ENCODE measurements at places on chromosomes 2 and 18. TPM values are rescaled to one million over a fixed set of nuclear protein-coding genes. Genes with fewer than 3 reads are reported as not detected.

CD28 gene
- polyA plus RNA-seq, result 2.5 TPM

DNA sequence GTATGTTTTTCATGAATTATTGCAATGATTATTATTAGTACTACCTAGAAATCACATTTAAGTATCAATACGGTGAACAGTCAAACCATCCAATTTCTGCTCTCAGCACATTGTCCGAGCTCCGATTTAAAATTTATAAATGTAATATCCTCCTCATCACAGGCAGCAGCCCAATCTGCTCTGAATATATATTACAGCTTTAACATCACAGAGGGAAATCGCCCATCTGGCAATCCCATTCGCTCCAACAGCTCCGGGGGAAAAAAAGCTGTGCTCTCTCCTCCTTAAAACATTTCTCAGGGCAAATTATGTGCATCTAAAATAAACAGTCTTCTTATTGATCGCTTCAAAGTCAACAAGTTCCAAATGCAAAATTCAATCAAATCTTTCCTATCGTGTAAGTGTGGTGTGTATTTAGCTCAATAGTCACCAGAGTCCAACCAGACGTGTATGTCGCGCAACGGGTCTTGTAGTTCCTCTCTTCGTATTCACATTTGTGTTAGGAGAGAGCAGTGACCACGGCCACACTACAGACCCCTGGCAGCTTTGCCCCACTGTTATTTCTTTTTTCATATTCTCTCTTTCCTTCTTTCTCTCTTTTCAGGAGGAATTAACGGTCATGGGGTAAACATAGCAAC, 2.4 kb downstream of the FIGN start:
- DNase-seq, result no peak

GRCh38 chr2:86477349-86477748, 36.2 kb downstream of the KDM3A start:
- no peak for DNase-seq

- no peak for DNase-seq
These were observed 18.8 kb upstream of the PLB1 start for GRCh38 chr2:28477087-28477486.

- DNase-seq, result no peak
These were observed 437 bp downstream of the LDLRAD4 start for GRCh38 chr18:13218997-13219396.

- no peak for DNase-seq
These were observed 132.4 kb downstream of the ZNF516 start for GRCh38 chr18:76362676-76363075.

DNA sequence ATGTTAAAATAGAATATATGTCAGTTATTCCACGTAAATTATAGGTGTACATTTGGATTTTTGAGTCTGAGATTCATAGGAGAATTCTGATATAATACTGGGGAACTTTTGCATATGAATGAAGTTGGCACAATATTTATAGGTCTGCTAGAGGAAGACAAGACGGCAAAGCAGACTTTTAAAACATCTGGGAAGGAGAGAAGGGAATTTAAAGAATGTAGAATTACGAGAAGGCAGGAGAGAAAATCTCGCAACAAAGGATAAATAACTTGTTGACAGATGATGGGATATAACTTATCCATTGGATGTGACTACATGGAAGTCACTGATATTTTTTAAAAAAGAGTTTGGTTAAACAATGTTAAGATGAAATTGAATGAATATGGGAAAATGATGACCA, 615.6 kb downstream of the ERBB4 start:
- no peak for DNase-seq

- DNase-seq, result no peak
These were observed 114.9 kb upstream of the XIRP2 start for GRCh38 chr2:166773308-166773949.

GRCh38 chr2:227812001-227812400, 1.6 kb upstream of the CCL20 start:
- DNase-seq, result no peak

KIF1A gene
- polyA plus RNA-seq, result 15.8 TPM

DNA sequence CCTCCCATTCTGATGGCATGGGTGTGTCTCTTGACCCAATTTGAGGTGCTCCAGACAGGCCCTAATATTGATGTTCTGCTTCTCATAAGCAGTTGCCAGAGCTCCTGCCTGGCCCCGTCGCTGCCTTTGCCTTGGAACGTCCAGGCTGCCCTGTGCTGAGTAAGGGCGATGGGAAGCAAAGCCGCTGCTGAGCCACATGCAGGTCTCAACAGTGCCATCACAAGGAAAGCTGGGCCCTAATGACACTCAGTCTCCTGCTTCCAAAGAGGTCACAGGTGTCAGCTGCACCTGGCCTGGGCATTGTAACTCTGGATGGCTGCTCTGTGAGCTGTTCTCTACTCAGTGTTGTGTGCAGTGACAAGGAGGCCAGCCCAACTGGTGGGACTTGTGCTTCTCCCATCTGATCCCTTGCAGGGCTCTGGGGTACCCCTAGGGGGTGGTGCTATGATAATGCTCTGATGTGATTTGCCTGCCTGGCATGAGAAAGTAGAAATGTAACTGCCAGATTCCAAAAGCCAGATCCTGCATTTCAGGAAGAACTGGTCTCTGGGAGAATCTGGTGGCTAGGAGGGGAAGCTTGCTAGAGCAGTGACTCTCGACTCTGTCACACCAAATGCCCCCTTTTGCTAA, 8.7 kb downstream of the TTC39C start:
- DNase-seq, result no peak

UCN gene
- polyA plus RNA-seq, result 0.79 TPM

GRCh38 chr2:187679454-187679853, 125.2 kb upstream of the TFPI start:
- DNase-seq, result no peak

GRCh38 chr2:103153580-103154284, 391.9 kb downstream of the TMEM182 start:
- DNase-seq, result no peak

- DNase-seq, result no peak
These were observed 310.5 kb downstream of the MYCN start for GRCh38 chr2:16250886-16251285.

- DNase-seq, result no peak
These were observed 8.6 kb upstream of the PLEKHM3 start for GRCh38 chr2:208033701-208034502.

- DNase-seq, result no peak
These were observed 126.2 kb downstream of the FSHR start for GRCh38 chr2:49028101-49028500.

DNA sequence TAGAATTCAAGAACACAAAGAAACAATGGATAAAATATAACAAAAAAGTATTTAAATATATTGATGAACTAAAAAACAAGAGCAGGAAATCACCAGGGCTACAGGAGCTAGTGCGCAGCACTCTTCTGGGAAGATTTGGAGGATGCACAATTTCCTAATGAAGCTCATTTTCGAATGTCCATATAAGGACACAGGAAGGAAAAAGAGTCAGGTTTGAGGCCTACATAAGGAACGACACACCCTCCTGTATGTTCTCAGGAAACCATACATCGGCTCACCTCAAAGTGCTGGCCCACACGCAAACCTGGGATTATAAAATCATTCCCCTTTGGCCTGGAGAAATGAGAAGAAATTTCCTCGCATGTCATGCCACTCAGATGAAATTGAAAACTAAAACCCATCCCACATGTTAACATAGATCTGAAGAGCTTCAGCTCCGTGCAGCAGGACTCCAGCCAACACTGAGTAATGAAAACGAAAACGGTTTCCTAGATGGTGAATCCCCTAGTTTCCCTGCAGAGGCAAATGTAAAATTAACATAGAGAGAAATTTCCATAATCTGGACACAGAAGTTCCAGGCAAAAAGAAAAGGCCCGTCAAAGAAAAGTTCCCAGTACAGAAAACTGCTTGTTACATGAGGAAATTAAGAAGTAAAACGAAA, 825.8 kb downstream of the SOCS6 start:
- DNase-seq, result no peak

KIF5C gene
- polyA plus RNA-seq, result 4.0 TPM

DNA sequence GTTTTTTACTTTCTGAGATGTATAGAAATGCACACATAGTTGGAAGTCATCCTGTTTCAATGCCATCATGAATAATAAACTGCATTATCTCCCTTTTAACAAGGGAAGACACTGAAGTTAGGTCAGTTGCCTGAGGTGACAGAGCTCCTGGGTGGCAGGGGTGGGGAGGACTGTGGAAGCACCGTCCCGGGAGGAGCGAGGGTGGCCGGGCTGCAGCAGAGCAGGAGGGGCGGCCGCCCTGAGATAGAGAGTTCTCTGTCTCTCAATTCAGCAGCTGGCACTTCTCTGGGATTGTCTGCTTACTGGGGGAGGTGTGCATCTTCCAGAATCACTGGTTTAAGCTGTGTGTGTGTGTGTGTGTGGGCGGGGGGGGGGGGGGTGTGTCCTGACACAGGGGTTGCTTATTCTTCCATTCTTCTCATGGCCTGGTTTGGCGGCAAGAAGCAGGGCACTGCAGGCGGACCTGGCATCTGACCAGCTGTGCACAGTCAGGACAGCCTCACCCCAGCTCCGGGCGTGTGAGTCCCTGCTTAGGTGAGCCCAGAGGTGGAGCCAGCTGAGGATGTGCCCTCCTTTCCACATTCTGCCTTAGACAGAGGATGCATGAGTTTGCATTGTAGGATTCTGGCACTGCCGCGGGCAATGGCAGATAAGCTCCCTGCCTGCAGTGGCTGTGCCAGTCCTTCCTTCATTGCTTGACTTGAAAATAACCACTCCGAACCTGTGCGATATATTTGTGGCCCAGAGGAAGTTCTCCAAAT, 40.4 kb downstream of the VWA3B start:
- no peak for DNase-seq

DNA sequence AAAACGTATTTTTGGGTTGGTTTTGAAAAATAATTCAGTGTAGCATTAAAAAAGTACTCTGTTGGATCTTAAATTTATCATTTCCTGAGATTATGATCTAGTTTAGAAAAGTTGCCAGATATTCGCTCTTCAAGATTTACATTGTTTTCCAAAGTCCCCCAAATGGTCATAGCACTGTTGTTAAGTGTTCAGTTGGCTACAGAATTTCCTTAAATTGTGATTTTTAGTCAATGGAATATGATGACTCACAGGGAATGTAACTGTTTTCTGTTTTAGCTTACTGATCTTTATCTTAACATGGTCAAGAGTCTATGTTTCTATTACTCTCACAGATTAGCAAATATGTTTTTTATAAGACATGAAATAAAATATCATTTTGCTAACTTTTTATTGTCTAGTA, 23.2 kb downstream of the PLCL1 start:
- no peak for DNase-seq

DNA sequence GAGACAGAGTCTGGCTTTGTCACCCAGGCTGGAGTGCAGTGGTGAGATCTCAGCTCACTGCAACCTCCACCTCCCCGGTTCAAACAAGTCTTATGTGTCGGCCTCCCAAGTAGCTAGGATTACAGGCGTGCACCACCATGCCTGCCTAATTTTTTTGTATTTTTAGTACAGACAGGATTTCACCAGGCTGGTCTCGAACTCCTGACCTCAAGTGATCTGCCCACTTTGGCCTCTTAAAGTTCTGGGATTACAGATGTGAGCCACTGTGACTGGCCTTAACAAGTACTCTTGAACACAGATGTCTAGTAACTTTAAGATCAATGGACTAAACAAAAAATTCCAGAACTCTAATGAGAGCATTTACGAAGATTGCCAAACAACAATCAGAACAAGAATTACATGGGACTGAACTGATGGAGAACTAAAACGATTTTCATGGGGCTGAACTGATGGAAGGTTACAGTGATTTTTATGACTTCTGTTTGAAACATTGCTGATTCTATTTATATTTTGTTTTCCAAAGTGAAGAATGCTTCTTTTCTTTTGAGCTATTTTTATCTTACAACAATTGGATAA, 46.5 kb upstream of the ST3GAL5 start:
- no peak for DNase-seq

DNA sequence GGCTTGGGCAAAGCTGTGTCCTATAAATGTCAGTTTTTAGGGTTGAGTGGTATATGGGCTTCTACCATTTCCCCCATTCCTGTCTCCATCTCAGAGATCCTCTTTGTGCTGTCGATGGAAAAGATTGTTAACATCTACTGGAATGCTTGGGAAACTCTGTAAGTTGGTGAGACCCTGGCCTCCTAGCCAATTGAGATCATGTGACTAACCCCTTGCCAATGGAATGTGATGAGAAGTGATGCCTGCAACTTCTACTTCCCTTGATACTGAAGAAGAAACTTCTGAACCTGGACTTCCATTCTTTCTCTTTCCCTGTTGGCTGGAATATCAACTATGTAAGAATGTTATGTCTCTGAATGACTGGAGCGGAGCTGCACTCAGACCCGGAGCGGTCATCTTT, 14.5 kb downstream of the SLC39A10 start:
- DNase-seq, result no peak

DNA sequence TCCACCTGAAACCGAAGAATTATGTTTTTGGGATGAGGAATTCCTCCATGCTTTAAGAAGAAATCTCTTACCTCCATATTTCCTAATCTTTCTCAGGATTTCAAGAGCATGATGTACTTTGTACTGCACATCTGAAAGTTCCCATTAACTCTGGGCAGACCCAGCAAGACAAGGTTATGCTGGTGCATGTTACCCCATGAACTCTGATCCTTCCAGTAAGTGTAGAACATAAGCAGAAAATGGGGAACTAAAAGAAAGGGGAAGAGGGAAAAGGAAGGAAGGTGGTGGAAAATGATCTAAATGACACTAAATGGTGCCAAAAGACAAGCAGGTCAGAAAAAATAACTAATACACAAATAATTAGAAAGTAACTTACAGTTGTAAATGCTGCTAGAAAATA, 50.7 kb downstream of the STRN start:
- no peak for DNase-seq

TUBB6 gene
- polyA plus RNA-seq, result 61.8 TPM

GRCh38 chr18:25786758-25787157, 303.7 kb downstream of the SS18 start:
- no peak for DNase-seq

DNA sequence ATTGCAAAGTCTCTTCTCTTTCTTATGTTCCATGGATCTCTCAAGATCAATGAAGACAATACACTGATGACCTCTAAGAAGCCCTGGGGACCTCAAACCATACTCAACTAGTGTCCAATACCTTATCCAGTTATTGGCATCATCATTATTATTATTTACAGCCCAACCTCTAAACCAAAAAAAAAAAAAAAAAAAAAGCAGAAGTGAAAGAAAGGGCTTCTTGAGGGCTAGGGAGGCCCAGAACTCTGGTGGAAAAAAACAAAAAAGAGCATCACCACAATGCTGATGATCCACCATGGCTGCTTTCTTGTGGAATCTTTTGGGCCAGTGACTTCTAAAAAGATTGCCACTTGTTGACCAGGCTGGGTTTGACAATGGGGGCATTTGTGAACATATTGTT, 324.9 kb downstream of the LPIN1 start:
- DNase-seq, result no peak

WNT10A gene
- polyA plus RNA-seq, result 1.1 TPM

Data from left renal cortex interstitium (tissue), 4 donors.